ENCODE measurements at places on chromosomes 4 and X.

GRCh38 chr4:10535912-10536311 lies 78.7 kb upstream of the ZNF518B start:
- no peaks in the 10 kb centered on the region for H3K27me3 ChIP-seq
- no peaks in the 10 kb centered on the region for H3K36me3 ChIP-seq
- no peak overlapping the region for H3K27ac ChIP-seq
- no peak for DNase-seq
- H3K4me1 ChIP-seq = no peaks in the 10 kb centered on the region

DNA sequence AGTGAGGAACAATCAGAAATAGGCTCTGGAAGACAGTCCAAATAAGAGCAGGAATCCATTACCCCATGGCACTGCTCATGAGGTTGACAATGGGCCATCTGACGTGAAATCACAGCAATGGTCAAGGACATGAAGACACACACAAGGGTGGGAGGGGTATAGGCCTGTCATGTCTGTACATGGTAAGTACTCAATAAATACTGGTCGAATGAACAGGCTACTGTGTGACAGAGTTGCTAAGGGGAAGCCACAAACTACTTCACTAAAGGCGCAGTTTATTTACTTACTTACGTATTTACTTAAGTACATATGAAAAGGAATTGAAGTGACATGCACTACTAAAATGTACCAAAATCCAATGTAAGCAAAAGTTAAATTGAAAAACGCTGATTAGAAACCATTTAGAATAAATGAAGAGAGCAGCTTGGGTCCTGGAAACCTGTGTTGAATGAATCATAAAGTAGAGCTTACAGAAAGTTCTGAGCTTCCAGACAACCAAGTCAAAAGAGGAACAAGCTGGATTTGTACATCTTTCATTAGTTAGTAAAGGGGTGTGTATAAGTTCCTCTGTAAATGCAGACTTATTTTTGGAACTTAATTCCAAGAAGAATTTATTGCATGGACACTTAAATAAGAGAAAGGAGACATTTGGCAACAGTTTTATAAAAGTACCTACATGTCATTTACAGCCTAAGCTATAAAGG lies 32.7 kb downstream of the ALPK1 start:
- no peak for DNase-seq
- H3K27ac ChIP-seq = no peak overlapping the region
- no peaks in the 10 kb centered on the region for H3K4me1 ChIP-seq
- H3K4me3 ChIP-seq = no peak overlapping the region
- H3K27me3 ChIP-seq = no peaks in the 10 kb centered on the region

DNA sequence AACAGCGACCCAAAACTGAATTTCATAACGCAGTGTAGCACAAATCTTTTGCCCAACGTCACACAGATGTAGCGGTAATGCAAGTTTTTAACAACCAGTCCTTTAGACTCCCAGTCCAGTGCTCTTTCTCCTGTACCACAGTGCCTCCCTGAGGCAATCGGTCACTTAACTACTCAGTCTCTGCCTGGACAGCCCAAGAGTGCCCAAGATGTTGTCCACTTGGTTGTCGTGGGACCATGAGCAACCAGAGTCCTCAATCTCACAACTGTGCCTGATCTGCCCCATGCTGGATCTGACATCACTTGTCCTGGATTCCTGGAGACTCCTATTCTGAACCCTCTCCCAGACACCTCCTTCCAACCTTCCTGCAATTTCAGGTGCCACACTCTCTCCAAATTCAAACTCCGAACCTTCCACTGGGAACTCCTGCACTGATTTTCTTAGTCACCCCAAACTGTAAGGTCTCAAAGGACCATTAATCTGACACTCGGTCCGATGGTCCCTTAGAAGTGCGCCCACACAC lies 702 bp downstream of the MMGT1 start:
- DNase-seq = no peak
- H3K4me1 ChIP-seq = peaks cover 28% of the 10 kb centered on the region
- peak overlapping the region; percentile 98 for H3K27ac ChIP-seq

GRCh38 chr4:169059306-169060211 lies 49.5 kb upstream of the CBR4 start:
- no peak overlapping the region for H3K4me3 ChIP-seq
- no peak for DNase-seq
- no peak overlapping the region for H3K27ac ChIP-seq
- no peaks in the 10 kb centered on the region for H3K4me1 ChIP-seq
- H3K27me3 ChIP-seq = no peaks in the 10 kb centered on the region

- no peak overlapping the region for H3K4me3 ChIP-seq
- H3K36me3 ChIP-seq = no peaks in the 10 kb centered on the region
- no peak for DNase-seq
Measured at GRCh38 chrX:1455948-1456280, 3.2 kb upstream of the ASMTL start.

- no peaks in the 10 kb centered on the region for H3K27me3 ChIP-seq
- peaks cover 4% of the 10 kb centered on the region for H3K36me3 ChIP-seq
- no peaks in the 10 kb centered on the region for H3K4me1 ChIP-seq
- no peak for DNase-seq
Measured at GRCh38 chr4:17480210-17480927, 31.5 kb downstream of the QDPR start.

DNA sequence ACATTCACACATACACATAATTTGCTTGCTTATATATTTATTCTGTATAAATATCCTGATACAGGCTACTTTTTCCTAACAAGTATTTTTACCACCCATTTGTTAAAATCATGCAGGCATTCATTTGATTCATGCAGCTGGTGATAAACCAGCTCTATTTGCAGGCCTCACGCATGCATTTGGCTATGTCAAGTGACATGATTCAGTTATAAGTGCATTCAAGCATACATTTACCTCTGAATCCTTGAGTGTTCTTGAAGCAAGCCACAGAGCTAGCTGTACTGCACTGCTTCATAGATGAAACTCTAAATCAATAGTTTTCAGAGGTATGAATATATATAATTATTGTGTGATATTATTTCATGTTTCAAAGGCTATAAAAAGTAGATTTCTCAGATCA lies 544.0 kb upstream of the AGA start:
- no peak overlapping the region for H3K27ac ChIP-seq
- peaks cover 2% of the 10 kb centered on the region for H3K27me3 ChIP-seq
- H3K4me1 ChIP-seq = no peaks in the 10 kb centered on the region

- no peak for DNase-seq
- H3K27ac ChIP-seq = no peak overlapping the region
- no peaks in the 10 kb centered on the region for H3K36me3 ChIP-seq
- no peaks in the 10 kb centered on the region for H3K27me3 ChIP-seq
Measured at GRCh38 chrX:106208154-106208553, 40.0 kb downstream of the PWWP3B start.

DNA sequence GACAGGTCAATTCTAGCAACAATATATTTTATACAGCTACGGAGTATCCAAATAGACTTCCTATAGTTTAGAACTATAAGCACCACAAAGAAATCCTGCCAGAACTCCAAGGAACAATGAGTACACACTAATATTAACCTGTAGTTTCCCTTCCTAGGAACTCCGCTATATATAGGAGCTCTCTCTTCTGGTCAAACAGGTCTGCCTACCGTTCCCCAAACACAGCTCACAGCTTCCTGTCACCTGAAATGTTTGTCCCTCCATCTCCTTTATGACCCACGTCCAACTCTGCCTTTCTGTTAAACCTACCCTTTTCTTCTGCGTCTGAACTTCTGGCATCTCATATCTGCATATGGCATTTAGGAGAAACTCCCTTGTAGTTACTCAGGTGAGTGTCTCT lies 10.5 kb upstream of the GJB1 start:
- H3K27me3 ChIP-seq = no peaks in the 10 kb centered on the region
- H3K36me3 ChIP-seq = no peaks in the 10 kb centered on the region
- no peak overlapping the region for H3K27ac ChIP-seq
- DNase-seq = no peak
- no peaks in the 10 kb centered on the region for H3K4me1 ChIP-seq

- H3K4me1 ChIP-seq = no peaks in the 10 kb centered on the region
- H3K36me3 ChIP-seq = no peaks in the 10 kb centered on the region
- DNase-seq = no peak
Measured at GRCh38 chr4:75821966-75822365, 80.3 kb downstream of the PPEF2 start.

- no peak for DNase-seq
- H3K27me3 ChIP-seq = no peaks in the 10 kb centered on the region
- H3K27ac ChIP-seq = no peak overlapping the region
- H3K4me1 ChIP-seq = no peaks in the 10 kb centered on the region
- H3K4me3 ChIP-seq = no peak overlapping the region
Measured at GRCh38 chr4:11592276-11592675, 163.6 kb upstream of the HS3ST1 start.

- no peak for DNase-seq
- no peaks in the 10 kb centered on the region for H3K36me3 ChIP-seq
- no peaks in the 10 kb centered on the region for H3K27me3 ChIP-seq
- H3K27ac ChIP-seq = no peak overlapping the region
Measured at GRCh38 chrX:69073241-69073640, 92.0 kb downstream of the PJA1 start.

DNA sequence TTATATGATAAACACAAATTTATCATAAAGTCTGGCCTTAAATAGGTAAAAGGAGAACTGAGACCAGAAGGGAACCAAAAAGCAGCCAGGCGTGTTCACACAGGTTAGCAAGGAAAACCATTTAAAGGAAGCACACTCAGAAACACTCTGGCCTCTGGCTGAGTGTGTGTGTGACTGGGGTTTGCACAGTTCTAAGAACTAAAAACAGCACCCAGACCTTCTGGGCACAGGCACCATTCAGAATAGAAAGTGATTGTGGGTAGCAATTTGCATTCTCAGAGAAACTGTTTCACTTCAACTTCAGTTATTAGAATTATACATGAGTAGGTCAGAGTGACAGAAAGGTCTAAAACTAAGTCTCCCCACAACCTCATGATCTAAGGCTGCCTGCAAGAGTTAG lies 10.0 kb downstream of the GPR82 start:
- H3K27me3 ChIP-seq = no peaks in the 10 kb centered on the region
- H3K27ac ChIP-seq = no peak overlapping the region
- DNase-seq = no peak
- no peak overlapping the region for H3K4me3 ChIP-seq
- H3K36me3 ChIP-seq = peaks cover 5% of the 10 kb centered on the region
- no peaks in the 10 kb centered on the region for H3K4me1 ChIP-seq

Measured in DND-41 (cell line).